ENCODE measurements at places on chromosomes 16 and 17. TPM values are rescaled to one million over a fixed set of nuclear protein-coding genes. Genes with fewer than 3 reads are reported as not detected.

DNA sequence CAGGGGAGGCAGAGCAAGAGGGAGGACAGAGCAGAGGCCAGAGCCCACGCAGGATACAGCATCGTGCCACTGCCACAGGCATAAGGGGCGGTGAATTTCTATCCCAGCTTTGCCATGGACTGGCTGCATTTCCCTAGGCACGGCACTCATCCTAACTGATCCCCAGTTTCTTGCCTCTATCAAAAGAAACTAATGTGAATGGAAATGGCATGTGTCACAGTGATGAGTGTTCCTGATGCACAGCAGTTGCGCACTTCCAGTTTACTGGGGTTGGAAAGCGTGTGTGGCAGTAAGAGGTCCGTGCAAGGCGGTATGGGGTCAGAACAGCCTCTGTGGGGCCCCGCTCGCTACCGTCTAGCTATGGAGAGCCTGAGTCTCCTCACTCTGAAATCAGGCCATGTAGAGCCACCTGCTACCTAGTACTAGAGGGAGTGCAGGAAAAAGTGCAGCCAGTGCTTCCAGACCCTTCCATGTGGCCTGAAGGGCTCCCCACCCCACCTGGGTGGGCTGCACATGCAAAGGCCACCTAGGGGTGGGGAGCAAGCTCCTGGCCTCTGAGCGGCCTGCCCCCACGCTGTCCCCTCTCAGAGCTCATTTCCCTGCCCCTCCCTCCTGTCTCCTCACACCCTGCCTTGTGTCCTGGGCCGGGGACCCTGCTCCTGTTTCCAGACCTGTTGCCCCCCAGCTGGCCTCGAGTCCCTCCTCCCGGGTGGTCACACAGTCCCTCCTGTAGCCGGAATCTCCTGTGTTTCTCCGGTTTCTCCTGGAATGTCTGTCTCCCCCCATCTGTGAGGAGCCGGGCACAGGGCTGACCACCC lies 5.0 kb upstream of the KCNJ18 start:
- ATAC-seq: no peak

- peak; percentile 90 for ATAC-seq
Measured at GRCh38 chr17:298791-299450, 53.7 kb downstream of the RPH3AL start.

- ATAC-seq: no peak
Measured at GRCh38 chr17:19371259-19372010, 6.9 kb upstream of the MAPK7 start.

GRCh38 chr17:81394377-81394920 lies 808 bp upstream of the BAHCC1 start:
- no peak for ATAC-seq

DNA sequence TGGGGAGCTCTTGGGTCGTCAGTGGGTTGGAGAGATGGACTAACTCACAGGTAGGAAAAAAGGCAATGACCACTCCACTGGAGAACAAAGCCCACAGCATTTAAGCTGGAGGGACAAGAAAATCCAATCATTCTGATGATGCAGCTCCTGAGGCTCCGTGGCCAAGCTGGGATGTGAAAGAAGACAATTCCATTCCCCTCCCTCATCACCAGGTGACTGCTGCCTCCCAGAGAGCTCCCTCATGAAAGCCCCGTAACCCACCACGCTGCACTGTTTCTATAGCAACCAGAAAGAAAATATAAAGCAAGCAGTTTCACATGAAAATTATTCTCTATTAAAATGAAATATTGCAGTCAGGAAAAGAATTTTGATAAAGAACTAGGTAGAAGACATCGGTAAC lies 15.2 kb downstream of the ANKRD11 start:
- no peak for ATAC-seq

Gene SECTM1
- total RNA-seq: 18.9 TPM

Gene RPL27
- total RNA-seq: 1,100 TPM
